Stimulated activated CD8-positive, alpha-beta memory T cell treated with anti-CD3 and anti-CD28 coated beads, Interleukin-4, amount 100 ng/mL, for 1 hour (primary cell): ENCODE measurements at places on chromosomes 3 and 15.

DNA sequence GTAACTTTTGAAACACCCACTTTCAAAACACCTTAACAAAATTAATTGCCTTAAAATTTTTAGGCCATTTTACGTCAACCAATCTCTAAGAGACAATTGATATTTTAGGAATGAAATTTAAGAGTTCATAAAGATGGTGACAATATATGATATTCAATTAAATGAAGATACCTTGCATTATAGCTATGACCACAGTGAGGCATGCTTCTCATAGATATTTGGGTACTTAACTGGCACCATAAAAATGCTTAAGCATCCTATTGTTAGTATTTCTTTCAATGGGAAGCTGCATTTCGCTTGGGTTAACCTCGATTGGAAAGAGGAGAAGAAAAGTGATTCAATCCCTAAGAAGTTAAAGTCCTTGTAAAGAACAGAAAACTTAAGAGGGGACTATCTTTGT is 209.0 kb downstream of the GAP43 start:
- DNase-seq = no peak

- DNase-seq = no peak
These were observed 26.6 kb downstream of the RFT1 start for GRCh38 chr3:53103397-53104296.

- peak; percentile 30 for DNase-seq
These were observed 18.4 kb downstream of the CCK start for GRCh38 chr3:42247576-42248027.

GRCh38 chr15:70605606-70606410 is 157.6 kb downstream of the UACA start:
- DNase-seq = no peak

- DNase-seq = no peak
These were observed 64.3 kb downstream of the DUT start for GRCh38 chr15:48395521-48396011.

DNA sequence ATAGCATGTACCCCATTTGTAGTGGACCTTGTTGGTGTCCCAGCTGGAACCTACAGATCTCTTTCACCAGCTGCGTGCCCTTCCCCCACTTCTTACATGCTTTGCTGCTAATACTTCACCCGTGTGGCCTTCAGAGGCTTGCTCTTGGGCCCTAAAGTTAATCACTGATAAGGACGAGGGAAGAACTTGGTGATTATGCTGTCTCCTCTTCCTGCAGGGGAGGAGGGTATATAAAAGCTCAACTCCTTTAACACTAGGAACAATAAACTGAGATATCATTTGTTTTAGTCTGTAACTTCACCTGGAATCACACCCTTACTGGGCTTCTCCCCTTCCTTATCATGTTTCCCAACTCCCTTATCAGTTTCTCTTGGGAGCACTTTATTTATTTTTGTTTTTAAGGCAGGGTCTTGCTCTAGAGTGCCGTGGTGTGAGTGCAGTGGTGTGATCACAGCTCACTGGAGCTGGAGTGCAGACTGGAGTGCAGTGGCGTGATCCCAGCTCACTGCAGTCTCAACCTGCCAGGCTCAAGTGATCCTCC is 43.2 kb upstream of the PIK3R4 start:
- DNase-seq = no peak

- no peak for DNase-seq
These were observed 62.9 kb downstream of the EFCAB12 start for GRCh38 chr3:129365296-129366136.
